ENCODE measurements at places on chromosomes 1 and 21. TPM values are rescaled to one million over a fixed set of nuclear protein-coding genes. Genes with fewer than 3 reads are reported as not detected.

Gene HSF2BP
- total RNA-seq, result 3.4 TPM

Gene TLCD4
- total RNA-seq, result 0.57 TPM

Gene TBX19
- 3.5 TPM for total RNA-seq

GRCh38 chr1:174956976-174957375 lies 42.8 kb upstream of the CACYBP start:
- H3K27ac ChIP-seq, result no peak overlapping the region
- H3K27me3 ChIP-seq, result no peaks in the 10 kb centered on the region
- peaks cover 2% of the 10 kb centered on the region for H3K36me3 ChIP-seq
- DNase-seq, result no peak
- H3K4me3 ChIP-seq, result no peak overlapping the region
- peaks cover 21% of the 10 kb centered on the region for H3K4me1 ChIP-seq

- no peak for DNase-seq
- no peak overlapping the region for H3K4me3 ChIP-seq
- H3K27ac ChIP-seq, result no peak overlapping the region
Observed at GRCh38 chr1:14672005-14672404, 73.5 kb downstream of the KAZN start.

GRCh38 chr1:3822421-3822820 lies 26.1 kb upstream of the LRRC47 start:
- no peak overlapping the region for H3K4me3 ChIP-seq
- peaks cover 42% of the 10 kb centered on the region for H3K36me3 ChIP-seq
- H3K4me1 ChIP-seq, result peaks cover 16% of the 10 kb centered on the region
- DNase-seq, result no peak
- H3K27ac ChIP-seq, result no peak overlapping the region
- no peaks in the 10 kb centered on the region for H3K27me3 ChIP-seq

GRCh38 chr1:185894791-185895190 lies 160.6 kb downstream of the HMCN1 start:
- H3K4me3 ChIP-seq, result no peak overlapping the region
- H3K27me3 ChIP-seq, result no peaks in the 10 kb centered on the region
- no peak for DNase-seq
- peaks cover 8% of the 10 kb centered on the region for H3K4me1 ChIP-seq

- peaks cover 4% of the 10 kb centered on the region for H3K36me3 ChIP-seq
- peaks cover 5% of the 10 kb centered on the region for H3K4me1 ChIP-seq
- H3K4me3 ChIP-seq, result no peak overlapping the region
- no peaks in the 10 kb centered on the region for H3K27me3 ChIP-seq
- no peak for DNase-seq
Observed at GRCh38 chr1:13714851-13715250, 14.9 kb downstream of the PRDM2 start.

DNA sequence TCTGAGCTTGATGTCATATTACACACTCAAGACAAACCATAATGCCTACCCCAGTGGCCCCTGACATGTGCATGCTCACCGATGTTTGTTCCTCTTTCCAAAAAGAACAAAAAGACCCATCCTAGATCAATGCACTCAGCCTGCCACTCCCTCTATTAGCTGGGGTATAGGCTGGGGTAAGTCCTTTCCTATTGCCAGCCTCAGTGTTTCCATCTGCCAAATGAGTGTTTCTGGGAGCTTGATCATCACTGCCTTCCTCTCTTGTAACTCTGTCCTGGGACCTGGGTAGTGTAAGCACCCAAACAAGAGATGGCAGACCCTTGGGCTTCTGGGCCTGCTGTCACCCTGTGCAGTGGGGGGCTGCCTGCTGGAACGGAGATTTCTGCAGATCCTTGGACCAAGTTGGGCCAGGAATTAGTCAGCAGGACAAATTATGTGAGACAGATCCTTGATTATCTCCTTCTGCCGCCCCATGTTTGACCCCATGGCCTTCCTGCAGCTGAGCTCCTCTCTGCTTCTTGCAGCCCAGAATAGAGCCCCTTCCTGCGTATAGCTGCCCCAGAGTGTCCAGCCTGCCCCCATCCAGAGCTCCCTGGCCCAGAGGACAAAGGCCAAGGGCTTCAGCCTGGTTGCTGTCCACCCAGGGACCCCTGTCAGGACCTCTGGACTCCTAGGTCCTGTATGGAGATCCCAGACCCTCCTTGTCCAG lies 31.5 kb upstream of the LRP8 start:
- H3K4me3 ChIP-seq, result no peak overlapping the region
- H3K27me3 ChIP-seq, result peaks cover 32% of the 10 kb centered on the region
- H3K36me3 ChIP-seq, result no peaks in the 10 kb centered on the region
- peak; percentile 54 for DNase-seq

- H3K36me3 ChIP-seq, result peaks cover 7% of the 10 kb centered on the region
- peaks cover 28% of the 10 kb centered on the region for H3K4me1 ChIP-seq
- peak; percentile 81 for DNase-seq
- no peak overlapping the region for H3K4me3 ChIP-seq
Observed at GRCh38 chr1:7265771-7266371, 480.6 kb downstream of the CAMTA1 start.

Gene PADI3
- total RNA-seq, result 0.39 TPM

Gene LCE1D
- total RNA-seq, result not detected

Gene CELA3B
- total RNA-seq, result not detected

Gene HOOK1
- not detected for total RNA-seq

- H3K27ac ChIP-seq, result no peak overlapping the region
- H3K36me3 ChIP-seq, result no peaks in the 10 kb centered on the region
Observed at GRCh38 chr1:201429736-201430501, 8.4 kb upstream of the TNNI1 start.

Gene CD2
- total RNA-seq, result not detected

GRCh38 chr21:38956007-38956406 lies 150.3 kb downstream of the ETS2 start:
- no peaks in the 10 kb centered on the region for H3K36me3 ChIP-seq
- no peak overlapping the region for H3K4me3 ChIP-seq
- peaks cover 39% of the 10 kb centered on the region for H3K4me1 ChIP-seq
- no peak for DNase-seq
- peaks cover 4% of the 10 kb centered on the region for H3K27me3 ChIP-seq
- H3K27ac ChIP-seq, result no peak overlapping the region

Gene WLS
- 334 TPM for total RNA-seq

Gene CFAP126
- total RNA-seq, result not detected

DNA sequence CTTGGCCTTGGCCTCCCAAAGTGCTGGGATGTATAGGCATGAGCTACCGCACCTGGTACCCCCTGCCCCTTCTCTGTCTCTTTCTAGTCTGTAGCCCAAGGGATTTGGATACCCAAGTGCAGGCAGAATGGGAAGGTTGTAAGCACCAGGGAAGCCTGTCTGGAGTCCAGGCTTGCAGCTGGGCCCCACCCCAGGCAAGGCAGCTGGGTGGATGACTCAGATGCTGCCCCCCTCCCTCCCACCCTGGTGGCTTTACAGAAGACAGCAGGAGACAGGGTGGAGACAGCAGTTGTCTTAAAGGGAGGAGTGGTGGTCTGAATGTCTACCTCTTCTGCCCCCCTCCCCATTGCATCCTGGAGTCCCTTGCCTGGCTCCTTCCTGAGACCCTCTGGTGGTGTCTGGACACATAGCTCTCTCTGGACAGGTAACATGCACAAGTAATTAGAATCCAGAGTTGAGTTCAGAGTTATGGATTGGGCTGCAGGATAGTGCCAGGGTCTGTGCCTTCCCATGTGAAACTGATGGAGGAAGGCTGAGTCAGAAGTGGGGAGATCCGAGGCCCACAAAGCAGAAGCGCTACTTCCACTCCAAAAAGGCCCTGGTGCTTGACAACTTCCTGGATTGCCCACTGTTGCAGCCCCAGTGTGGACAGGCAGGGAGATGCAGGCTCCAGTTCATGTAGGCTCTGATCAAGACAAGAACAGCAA lies 5.1 kb downstream of the LMNA start:
- peak overlapping the region; percentile 92 for H3K4me3 ChIP-seq
- H3K4me1 ChIP-seq, result peaks cover 74% of the 10 kb centered on the region
- H3K27me3 ChIP-seq, result no peaks in the 10 kb centered on the region

GRCh38 chr1:186465946-186466345 lies 5.0 kb upstream of the PDC start:
- no peak overlapping the region for H3K4me3 ChIP-seq
- DNase-seq, result no peak
- H3K27me3 ChIP-seq, result no peaks in the 10 kb centered on the region
- H3K27ac ChIP-seq, result peak overlapping the region; percentile 45
- peaks cover 2% of the 10 kb centered on the region for H3K36me3 ChIP-seq
- peaks cover 11% of the 10 kb centered on the region for H3K4me1 ChIP-seq

DNA sequence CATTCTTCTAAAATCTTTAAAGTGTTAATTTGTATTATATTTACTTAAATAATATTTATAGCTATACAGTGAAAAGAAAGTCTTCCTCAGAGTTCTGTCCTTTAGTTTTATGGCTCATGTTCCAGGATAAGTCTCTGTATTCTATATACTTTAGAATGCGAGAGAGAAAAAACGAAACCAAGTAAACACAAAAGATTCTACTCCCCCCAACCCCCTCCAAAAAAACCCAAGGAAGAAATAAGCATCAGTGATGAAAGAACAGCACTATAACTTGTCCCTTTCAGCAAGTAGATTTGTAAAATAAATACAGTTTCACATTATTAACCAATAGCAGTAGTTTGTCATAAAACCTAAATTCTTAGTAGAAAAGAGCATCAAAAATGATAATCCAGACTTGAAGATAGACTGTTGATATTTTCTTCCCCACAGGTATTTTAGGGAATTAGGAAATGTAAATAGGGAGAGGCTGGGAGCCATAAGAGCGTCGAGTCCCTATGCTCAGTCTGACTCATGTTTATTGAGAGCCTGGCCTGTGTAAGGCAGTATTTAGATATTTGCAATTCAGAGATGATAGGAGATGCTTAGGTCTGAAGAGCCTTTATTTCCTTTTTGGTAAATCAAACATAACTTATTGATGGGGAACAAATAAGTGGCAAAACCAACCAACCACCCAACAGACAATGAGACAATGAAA lies 35.5 kb downstream of the CDC14A start:
- H3K27ac ChIP-seq, result peak overlapping the region; percentile 77
- peak overlapping the region; percentile 17 for H3K4me3 ChIP-seq
- no peaks in the 10 kb centered on the region for H3K27me3 ChIP-seq
- DNase-seq, result no peak

Gene LGR6
- total RNA-seq, result 9.4 TPM

Gene C1orf105
- total RNA-seq, result not detected

Gene CELA2A
- not detected for total RNA-seq

DNA sequence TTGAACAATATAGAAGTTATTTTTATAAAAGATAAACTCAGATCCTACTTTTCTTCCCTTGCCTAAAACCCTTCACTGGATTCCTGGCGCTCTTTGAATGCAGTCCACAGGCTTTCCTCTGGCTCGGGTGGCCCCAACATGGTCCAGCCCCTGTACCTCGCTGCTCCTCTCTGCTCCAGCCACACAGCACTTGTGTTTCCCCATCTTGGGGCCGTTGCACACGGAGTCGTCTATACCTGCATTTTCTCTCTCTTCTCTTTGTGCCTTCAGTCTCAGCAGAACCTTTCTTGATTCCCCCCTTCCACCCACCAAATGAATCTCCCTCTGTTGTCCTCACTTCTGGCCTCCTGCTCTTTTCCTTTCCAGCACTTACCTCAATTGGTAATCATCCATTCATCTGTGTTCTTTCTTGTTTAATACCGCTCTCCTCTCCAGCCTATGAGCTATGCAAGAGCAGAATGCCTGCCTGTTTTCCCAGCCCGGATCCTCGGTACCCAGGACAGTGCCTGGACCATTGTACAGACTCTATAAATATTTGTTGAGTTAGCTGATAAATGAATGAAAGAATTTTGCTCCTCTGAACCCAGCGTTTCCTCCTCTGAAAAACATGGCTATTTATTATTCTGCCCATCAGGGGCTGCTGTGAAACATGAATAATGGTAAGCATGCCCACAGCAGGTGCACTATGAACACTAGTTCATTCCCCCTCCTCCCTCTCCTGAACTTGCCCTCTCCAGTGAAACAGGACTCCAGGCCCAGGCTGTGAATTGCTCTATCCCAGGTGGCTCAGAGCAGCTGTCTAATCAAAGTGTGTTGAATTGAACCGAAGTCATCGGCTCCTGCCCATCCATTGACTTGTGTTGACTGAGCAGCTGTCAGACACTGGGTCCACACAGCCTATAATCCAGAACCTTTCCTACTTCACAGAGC lies 266.9 kb downstream of the PTPRU start:
- H3K27me3 ChIP-seq, result peaks cover 2% of the 10 kb centered on the region
- H3K4me1 ChIP-seq, result no peaks in the 10 kb centered on the region
- no peak overlapping the region for H3K4me3 ChIP-seq

Gene KCNA3
- total RNA-seq, result not detected

GRCh38 chr1:67695963-67696362 lies 11.0 kb downstream of the GADD45A start:
- no peak overlapping the region for H3K27ac ChIP-seq
- no peaks in the 10 kb centered on the region for H3K27me3 ChIP-seq
- peaks cover 4% of the 10 kb centered on the region for H3K36me3 ChIP-seq
- H3K4me1 ChIP-seq, result peaks cover 8% of the 10 kb centered on the region

Gene VWA5B1
- not detected for total RNA-seq

Gene TRIM17
- 1.8 TPM for total RNA-seq

Gene FMN2
- 9.3 TPM for total RNA-seq

Gene CD164L2
- total RNA-seq, result not detected

- H3K4me3 ChIP-seq, result no peak overlapping the region
- no peaks in the 10 kb centered on the region for H3K27me3 ChIP-seq
- no peak for DNase-seq
Observed at GRCh38 chr1:12621346-12622335, 3.6 kb upstream of the DHRS3 start.

Gene HSD3B1
- total RNA-seq, result not detected

DNA sequence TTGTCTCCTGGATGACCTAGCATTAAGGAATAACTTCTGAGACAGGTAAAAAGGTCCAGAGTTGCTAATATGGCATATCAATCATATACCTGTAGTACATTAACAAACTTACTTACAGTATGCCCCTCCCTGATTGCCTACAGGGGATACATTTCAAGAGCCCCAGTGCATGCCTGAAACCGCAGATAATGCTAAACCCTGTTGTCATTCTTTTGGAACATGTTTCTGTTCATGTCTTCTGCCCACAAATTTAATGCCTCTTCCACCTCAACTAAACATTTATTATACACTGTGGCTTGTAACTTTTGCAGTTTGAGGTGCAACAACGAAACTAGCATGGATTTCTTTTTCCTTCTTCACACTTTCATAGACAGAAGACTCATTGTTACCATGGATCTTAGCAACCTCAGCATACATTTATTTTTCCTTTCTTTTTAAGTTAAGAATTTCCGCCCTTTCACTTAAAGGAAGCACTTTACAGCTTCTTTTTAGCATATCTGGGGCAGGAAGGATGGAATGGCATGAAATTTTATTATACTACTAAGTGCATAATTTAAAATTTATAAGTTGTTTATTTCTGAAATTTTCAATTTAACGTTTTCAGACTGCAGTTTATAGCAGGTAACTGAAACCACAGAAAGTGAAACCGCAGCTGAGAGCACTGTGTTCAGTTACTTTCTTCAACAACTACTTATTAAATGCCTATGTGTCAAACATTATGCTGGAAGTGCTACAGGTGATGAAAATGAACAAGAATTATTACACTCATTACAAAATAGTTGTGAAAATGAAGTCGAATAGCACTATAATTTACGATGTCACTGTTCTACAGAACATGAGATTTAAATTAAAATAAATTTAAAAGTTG lies 25.3 kb downstream of the F13B start:
- no peak for DNase-seq
- no peak overlapping the region for H3K27ac ChIP-seq
- H3K4me3 ChIP-seq, result no peak overlapping the region
- no peaks in the 10 kb centered on the region for H3K36me3 ChIP-seq
- peaks cover 37% of the 10 kb centered on the region for H3K27me3 ChIP-seq
